OCI-LY7 (cell line): ENCODE measurements at places on chromosomes 4 and X. TPM values are rescaled to one million over a fixed set of nuclear protein-coding genes. Genes with fewer than 3 reads are reported as not detected.
A peak's percentile ranks its signal among the peaks of the same experiment; 100 is the strongest.

AWAT2 gene
- total RNA-seq = not detected in 2 replicates

CT45A1 gene
- total RNA-seq = not detected in 2 replicates

EXOC1L gene
- total RNA-seq = not detected in 2 replicates

SH2D1A gene
- 0.63 and 0.77 TPM in 2 replicates for total RNA-seq

HTT-AS gene
- total RNA-seq = not detected in 2 replicates

RBM47 gene
- total RNA-seq = 12.0 and 14.2 TPM in 2 replicates

KLKB1 gene
- total RNA-seq = 0.24 TPM in 1 of 2 replicates, not detected in the other

ANXA3 gene
- total RNA-seq = not detected in 2 replicates

ADAMTS3 gene
- total RNA-seq = not detected in 2 replicates

MAMLD1 gene
- total RNA-seq = not detected in 2 replicates

GRCh38 chrX:111460607-111461006 lies 48.6 kb upstream of the DCX start:
- DNase-seq = no peak

DNA sequence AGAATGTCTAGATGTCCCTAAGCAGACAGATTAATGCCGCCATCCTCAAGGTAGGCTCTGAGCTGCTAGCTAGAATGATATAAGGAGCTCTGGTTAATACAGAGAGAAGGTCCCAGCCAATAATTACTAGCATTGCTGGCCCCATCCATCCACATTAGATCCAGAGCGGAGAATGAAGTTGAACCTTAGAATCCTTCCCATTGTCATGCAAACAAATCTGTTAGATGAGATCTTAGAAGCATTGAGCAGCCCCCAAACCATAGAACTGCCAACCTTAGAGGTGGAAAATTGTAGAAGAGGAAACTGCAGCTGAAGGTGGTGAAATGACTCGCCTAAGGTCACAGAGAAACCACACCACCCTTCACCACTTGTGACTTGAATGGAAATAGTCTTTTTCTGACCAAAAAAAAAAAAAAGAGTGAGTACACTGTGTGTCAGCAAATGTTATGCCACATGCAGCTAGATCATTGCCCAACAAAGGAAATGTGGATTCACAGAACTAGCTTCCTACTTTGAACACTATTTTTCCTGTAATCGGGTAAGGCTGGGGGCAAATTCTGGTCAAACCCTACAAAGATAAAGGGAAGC lies 162.1 kb downstream of the SMIM20 start:
- DNase-seq = no peak

DNA sequence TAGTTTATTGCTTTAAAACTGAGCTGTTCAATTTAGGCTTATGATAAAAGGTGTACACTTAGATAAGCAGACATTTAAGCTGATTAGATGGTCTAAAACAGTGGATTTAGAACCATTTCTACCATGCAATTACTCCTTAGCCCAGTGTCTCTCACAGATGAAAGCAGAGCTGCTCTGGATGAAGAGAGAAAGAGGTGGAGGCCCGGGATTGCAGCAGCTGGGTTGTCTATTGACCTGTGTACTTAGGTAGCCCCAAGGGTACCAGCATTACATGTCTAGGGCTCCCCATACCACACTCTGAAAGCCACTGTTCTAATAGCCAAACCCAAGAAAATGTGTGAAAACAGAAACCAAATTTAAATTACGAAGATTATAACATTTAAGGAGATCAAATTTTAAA lies 86.0 kb upstream of the GIMD1 start:
- DNase-seq = no peak

GRCh38 chrX:24190500-24191156 lies 41.1 kb downstream of the ZFX start:
- no peak for DNase-seq

GRCh38 chr4:86938771-86939520 lies 4.1 kb downstream of the AFF1 start:
- DNase-seq = peak; percentile 48

DNA sequence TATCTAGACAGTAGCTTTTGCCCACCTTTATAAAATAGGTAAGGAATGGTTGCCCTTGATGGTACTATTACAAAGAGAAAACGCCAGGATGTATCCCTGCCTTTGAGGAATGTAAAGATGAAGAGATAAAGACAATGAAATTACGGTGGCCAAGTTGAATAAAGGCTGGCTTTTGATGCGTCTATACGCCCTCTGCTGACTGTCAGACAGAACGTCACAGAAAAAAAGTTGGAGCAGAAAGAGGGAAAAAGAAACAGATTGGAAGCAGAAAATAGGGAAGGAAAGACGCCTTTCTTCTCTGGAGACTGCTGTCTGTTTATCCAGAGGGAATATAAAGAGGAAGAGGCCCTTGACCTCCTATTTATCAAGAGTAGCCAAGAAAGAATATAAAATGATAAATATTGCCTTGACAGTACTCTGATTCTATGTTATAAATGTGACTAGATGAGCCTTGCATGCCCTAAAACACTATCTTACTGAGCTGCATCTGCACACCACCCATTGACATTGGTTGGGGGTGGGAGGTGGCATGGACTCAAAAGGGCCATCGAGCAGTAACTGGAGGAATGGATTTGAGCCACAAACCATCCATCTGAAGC lies 30.6 kb downstream of the PCDH19 start:
- peak; percentile 12 for DNase-seq

- no peak for DNase-seq
Measured at GRCh38 chr4:182776376-182777105, 140.6 kb downstream of the DCTD start.

DNA sequence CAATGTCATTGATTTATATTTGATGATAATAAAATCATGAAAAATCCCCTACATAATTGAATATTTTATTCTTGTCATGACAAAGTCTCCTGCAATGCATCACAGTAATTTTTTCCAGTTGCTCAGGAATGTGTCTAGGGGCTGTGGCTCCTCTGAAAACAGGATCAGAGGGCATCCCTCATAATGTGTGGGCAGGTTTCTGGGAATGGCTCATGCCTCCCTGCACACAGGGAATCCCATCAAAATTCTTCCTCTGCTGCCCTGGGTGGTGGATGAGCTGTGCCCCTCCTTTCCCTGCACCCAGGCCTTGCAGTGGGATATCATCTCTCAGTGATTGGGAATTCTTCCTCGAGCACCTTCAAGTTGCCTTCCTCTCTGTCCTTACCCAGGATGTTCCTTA lies 20.4 kb upstream of the PUDP start:
- no peak for DNase-seq

DNA sequence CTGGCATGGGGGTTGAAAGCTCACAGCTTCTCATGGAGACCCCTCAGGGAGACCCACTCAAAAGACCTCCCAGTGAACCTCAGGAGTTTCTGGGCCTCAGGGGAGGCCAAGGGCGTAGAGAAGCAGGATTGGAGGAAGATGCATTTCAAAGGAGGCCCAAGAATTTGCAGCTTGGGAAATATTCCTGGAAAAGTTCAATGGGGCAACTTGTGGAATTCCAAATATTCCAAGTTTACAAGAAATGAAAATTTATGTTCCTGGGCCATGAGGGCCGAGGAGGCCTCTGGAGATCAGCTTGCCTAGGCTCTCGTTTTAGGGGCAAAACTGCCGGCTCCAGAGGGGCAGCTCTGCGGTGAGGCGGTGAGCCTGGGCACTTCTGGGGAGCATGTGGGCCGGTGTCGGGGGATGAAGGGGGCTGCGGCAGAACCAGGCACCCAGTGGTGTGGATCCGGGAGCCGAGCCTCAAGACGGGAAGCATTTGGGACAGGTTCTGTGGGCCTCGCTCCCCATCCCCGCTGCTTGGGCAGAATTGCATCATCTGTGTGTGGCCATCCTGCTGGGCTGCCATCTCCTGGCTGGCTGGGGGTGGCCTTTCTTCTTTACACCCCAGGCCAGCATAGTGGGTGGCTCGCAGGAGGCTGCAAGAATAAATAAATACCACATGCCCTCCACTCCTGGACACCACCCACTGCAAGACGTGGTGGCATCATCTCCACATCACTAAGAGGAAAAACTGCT lies 54.6 kb upstream of the GPR78 start:
- DNase-seq = no peak

GRCh38 chrX:21933077-21933476 lies 7.4 kb upstream of the SMS start:
- no peak for DNase-seq

DNA sequence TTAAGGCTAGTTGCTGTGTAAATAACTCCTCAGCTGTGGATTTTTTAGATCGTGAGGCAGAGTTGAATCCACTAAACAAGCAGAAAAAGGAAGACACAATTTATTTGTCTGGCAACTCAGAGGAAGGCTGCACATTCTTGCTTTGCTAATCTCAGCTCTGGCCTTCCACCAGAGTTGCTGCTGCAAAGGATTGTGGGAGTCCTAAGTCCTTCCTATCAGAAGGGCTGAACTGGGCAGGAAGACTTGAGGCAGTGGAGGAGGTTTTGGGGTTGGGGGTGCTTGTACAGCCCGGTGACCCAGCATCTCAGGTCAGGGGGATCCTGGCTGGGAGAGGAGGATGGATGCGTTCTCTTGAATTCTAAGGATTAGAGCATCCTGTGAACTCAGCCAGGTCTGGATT lies 11.0 kb upstream of the VSIG1 start:
- no peak for DNase-seq

DNA sequence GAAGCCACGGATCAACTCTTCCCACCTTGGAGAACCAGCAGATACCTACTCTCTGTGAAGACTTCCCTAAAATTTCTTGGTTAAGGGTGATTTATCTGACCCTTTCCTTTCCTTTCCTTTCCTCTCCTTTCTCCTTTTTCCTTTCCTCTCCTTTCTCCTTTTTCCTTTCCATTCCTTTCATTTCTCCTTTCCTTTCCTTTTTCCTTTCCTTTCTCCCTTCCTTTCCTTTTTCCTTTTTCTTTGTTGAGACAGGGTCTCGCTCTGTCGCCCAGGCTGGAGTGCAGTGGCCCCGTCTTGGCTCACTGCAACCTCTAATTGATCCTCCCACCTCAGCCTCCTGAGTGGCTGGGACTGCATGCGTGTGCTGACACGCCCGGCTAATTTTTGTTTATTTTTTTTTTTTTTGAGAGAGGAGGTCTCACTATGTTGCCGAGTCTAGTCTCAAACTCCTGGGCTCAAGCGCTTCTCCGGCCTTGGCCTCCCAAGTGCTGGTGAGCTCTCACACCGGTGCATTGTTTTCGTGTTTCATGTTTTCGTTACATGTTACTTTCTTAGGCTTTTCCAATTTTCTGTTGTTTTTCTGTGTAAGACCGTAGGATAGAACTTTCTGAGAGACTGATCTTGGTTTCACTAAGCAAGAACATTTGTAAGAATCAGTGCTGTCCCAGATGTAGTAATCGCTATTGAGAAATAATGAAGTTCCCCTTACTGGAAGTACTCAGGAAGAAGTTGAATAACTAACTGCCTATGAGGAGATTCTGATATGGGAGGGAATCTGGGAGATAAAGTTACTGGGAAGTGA lies 2.0 kb downstream of the TMEM165 start:
- DNase-seq = peak; percentile 23

- DNase-seq = no peak
Measured at GRCh38 chr4:77172336-77172735, 15.3 kb downstream of the CCNG2 start.

DNA sequence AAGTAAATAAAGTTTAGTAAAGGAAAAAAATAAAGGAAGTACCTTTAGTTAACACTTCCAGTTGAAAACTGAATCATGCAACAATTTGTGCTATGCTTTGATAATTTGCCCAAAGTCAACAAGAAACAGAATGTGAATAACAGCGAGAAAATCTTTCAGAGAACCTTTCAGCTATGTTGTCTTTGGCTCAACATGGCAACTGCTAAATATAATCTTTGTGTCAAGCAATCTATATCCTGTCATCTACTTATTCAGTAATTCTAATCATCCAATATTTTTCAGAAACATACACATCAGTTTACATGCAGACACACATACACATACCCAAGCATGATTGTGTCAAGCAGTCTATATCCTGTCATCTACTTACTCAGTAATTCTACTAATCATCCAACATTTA lies 136.0 kb upstream of the PABPC4L start:
- DNase-seq = no peak

DNA sequence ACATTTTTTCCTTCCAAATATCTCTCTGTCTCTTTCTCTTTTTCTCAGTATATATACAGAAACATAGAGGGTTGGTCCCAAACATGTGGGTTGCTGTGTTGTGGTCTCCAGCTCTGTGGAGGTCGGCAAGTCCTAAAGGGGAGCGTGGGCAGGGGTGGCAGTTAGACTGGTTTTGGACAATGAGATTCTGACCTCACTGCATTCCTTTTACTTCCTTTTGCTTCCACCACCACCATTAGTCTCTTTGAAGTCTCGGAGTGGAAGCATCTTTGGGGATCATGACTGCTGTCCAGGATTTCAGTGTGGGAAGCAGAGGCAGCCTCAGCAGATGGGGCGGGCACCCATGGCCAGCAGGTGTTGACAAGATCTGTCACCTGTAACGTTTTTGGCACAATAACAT lies 1091.8 kb downstream of the RAPGEF2 start:
- DNase-seq = no peak

DNA sequence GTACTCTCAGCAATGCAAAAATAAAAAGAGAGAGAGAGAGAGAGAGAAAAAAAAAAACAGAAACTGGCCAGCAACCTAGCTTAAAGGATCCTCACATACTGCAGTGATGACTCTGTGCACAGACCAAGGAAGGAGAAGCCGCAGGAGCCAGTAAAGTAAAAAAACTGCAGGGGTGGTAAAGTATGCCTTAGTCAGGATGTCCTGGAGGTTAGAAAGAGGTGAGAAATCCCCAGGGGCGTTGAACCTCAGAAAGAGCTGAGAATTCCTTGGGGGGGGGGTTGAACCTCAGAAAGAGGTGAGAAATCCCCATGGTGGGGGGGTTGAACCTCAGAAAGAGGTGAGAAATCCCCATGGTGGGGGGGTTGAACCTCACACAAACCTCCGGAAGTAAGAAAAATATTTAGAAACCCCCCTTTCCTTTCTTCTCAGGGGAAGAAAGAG lies 48.0 kb downstream of the MAGEA9 start:
- DNase-seq = no peak

DNA sequence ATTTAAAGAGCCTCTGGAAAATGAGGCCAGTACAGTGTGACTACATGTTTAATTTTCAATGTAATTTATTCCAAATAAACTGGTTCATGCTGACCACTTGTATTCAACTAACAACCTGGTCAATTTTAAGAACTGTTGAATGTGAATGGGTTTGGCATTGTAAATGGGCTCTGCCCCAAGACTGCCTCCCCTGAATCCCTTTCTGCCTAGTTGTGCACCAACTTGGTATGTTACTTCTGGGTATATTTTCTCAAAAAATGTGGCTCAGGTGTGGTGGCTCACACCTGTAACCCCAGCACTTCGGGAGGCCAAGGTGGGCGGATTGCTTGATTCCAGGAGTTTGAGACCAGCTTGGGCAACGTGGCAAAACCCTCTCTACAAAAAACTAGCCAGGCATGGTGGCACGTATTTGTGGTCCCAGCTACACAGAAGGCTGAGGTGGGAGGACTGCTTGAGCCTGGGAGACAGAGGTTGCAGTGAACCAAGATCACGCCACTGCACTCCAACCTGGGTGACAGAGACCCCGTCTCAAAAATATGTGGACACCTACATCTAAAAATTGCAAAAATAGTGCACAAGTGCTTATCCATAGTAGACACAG lies 7.2 kb downstream of the RPL9 start:
- DNase-seq = no peak

DNA sequence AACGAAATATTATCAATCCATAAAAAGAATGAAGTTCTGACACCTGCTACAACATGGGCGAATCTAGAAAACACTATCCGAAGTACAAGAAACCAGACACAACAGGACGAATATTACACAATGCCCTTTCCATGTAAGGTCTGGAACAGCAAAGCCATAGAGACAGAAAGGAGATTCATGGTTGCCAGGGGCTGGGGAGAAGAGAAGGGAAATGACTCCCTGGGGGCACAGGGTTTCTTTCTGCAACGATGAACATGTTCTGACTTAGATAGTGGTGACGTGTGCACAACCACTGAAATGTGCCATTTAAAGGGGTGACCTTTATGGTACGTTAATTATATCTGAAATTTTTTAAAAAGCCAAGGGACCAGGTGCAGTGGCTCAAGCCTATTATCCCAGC lies 28.3 kb downstream of the GPR143 start:
- DNase-seq = no peak
